ENCODE measurements at places on chromosomes 16 and 17.

- DNase-seq = no peak
Observed at GRCh38 chr17:77442976-77443747, 302.4 kb downstream of the SEC14L1 start.

DNA sequence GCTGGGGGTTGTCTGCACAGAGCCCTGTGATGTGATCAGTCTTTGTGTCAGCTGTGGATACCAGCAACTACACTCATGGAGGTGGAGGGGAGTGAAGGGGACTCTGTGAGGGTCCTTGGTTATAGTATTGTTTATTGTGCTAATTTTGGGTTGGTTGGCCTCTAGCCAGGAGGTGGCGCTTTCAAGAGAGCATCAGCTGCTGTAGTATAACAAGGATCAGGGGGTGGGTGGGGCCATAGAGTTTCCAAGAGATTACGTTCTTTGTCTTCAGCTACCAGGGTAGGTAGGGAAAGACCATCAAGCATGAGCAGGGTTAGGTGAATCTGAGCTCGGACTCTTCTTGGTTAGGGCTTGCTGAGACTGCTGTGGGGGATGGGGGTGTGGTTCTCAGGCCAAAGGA, 97.1 kb upstream of the HS3ST3A1 start:
- no peak for DNase-seq

DNA sequence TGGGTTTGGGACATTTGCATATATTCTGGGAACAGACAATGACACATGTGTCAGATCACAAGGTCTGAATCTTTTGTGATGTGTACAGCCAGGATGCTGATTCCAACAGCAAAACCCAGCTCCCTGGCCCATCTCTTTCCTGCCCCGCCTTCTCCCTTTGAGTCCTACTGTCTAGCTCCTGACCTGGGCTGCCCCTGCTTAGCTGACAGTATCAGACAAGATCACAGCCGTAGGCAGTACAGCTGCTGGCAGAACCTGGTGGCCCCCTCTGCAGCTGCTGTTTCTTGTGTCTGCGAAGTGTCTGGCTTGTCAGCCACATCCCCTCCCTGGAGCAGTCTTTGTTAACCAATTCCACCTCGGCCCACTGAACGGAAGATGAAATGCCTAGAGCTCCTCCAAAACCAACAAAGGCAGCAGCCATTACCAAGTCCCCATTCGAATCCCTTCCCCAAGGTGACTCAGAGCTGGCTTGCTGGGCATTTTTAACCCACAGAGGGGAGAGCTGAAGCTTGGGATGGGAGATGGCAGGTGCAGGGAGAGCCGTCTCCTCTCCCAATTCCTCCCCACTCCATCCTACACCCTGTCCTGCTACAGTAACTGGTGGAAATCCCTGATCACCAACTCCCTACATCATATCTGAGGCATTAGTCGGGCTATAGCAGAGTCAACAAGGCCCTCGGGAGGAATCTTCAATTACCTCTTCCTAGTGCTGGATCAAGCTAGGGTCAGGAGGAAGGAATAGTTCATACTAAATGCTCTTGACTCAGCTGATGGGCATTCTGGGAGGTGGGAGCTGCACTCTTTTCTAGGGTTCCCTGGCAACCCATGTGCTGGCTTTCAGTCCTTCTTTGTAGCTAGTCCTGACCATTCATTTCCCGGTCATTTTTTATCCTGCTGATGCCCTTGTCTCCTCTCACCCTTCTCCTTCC, 5.8 kb downstream of the PIPOX start:
- DNase-seq = no peak

- DNase-seq = no peak
Observed at GRCh38 chr16:57319646-57320045, 35.2 kb upstream of the PLLP start.

GRCh38 chr17:4407851-4408250, 25.9 kb upstream of the SPNS3 start:
- DNase-seq = no peak

DNA sequence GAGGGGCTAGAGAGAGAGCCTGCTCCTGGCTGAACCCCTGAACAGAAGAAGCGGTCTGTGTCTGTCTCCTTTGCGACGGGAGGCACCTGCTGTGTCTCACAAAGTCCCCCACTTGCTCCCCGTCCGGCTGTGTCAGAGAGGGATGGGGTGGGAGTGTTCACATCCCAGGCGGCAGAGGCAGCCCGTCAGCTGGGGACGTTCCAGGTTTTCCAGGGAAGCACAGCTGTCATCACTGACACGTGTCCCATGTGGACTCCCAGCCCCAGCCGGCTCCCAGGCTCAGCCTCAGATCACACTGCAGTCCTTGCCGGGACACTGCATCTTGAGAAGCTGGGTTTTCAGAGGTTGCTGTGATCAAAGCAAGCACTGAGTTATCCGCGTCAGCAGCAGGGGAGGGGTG, 1.6 kb downstream of the TELO2 start:
- no peak for DNase-seq

GRCh38 chr17:3961564-3962047, 2.6 kb downstream of the ATP2A3 start:
- DNase-seq = no peak

DNA sequence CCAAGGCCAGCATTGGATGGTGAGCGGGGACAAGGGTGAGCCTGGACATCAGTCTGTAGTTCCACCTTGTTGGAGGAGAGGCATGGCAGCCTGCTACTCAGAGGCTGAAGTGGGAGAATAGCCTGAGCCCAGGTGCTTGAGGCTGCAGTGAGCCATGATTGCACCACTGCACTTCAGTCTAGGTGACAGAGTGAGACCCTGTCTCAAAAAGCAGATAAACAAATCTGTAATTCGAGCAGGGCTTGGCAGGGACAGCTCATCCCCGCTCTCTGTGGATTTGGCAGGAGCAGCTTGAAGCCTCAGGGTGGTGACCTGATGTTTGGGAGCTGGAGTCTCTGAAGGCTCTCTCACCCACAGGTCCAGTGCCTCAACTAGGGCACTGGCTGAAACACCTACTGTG, 38.6 kb upstream of the ZCCHC14 start:
- DNase-seq = no peak

- peak; percentile 33 for DNase-seq
Observed at GRCh38 chr17:10295728-10296343, 77.0 kb downstream of the MYH13 start.

DNA sequence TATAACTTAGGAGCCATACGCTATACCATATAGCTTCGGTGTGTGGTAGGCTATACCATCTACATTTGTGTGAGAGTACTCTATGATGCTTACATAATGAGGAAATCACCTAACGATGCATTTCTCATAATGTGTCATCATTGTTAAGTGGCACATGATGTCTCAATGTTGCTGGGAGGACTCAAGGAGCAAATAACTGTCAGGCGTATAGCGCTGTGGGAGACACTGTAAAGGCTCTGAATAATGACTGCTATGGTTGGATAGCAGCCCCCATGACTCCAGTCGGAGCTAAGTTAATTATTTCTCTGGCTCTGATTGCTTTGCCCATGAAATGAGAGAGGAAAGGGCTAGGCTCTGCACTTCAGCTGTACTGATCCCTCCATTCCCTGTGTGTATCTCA, 197.2 kb downstream of the RGS9 start:
- DNase-seq = no peak

DNA sequence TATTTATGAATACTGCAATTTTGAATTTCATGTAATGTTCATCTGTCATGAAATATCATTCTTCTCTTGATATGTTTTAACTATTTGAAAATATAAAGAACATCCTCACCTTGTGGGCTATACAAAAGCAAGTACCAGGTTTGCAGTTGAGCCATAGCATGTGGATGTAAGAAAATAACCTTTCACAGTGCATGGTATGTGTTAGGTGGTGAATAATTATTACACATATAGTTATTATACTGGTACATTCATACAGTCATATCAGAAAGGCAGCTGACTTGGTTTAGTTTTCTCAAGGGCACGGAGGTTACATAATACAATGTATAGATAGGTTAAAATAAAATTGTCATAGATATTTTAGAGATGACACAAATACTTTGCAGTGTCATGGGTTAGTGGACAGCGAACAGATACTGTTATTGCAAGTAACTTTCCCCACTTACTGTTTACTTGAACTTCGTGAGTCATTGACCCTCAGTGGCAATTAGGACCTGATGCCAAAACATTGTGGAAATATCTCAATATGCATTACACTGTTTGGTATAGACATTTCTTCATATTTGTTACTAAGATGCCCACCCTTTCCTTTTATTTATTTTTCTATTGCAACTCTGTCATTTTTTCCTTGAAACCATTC, 445.4 kb upstream of the GOT2 start:
- no peak for DNase-seq

DNA sequence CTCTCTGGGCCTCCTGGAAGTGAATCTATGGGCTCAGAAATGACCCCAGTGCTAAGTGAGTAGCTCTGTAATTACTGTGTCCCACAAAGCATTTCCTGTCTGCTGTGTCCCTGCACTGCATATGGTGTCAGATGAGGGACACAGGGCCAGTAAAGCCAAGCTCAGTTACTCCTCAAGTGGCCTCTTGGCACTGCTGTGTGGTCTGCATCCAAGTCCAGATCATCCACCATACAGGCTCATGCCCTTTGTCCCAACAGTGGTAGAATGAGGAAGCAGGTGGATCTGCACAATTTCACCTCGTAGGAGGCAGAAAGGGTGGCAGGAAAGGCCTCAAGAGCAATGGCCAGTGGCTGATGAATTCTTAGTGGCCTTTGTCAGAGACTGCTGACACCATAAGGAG, 146.8 kb downstream of the SOX9 start:
- no peak for DNase-seq

- no peak for DNase-seq
Observed at GRCh38 chr17:79459846-79460245, 151.0 kb downstream of the RBFOX3 start.

- peak; percentile 18 for DNase-seq
Observed at GRCh38 chr16:80369138-80369958, 171.4 kb upstream of the DYNLRB2 start.

GRCh38 chr16:69315486-69316311, 4.5 kb downstream of the VPS4A start:
- DNase-seq = no peak

DNA sequence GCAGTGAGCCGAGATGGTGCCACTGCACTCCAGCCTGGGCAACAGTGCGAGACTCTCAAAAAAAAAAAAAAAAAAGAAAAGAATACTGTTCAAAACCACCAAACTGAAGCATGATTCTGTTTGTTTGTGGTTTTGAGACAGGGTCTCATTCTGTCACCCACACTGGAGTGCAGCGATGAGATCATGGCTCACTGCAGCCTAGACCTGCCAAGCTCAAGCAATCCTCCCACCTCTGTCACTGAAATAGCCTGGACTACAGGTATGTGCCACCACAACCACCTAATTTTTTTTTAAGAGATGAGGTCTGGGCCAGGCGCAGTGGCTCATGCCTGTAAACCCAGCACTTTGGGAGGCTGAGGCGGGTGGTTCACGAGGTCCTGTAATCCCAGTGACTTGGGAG, 4.3 kb downstream of the SUMO2 start:
- no peak for DNase-seq

GRCh38 chr17:35801583-35802224, 6.3 kb upstream of the MMP28 start:
- DNase-seq = no peak

- no peak for DNase-seq
Observed at GRCh38 chr17:76106703-76107102, 3.1 kb upstream of the EXOC7 start.

DNA sequence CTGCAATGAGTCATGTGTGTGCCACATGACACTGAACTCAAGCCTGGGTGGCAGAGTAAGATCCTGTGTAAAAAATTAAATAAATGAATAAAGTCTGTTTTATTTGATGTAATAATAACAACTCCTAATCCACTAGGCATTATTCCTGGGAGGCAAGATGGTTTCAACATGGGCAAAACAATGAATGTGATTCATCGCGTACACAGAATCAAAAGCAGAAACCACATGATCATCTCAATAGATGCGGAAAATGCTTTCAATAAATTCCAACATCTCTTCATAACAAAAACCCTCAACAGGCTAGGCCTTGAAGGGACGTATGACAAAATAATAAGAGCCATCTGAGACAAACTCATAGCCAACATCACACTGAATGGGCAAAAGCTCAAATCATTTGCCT, 195.4 kb downstream of the CDH11 start:
- no peak for DNase-seq

DNA sequence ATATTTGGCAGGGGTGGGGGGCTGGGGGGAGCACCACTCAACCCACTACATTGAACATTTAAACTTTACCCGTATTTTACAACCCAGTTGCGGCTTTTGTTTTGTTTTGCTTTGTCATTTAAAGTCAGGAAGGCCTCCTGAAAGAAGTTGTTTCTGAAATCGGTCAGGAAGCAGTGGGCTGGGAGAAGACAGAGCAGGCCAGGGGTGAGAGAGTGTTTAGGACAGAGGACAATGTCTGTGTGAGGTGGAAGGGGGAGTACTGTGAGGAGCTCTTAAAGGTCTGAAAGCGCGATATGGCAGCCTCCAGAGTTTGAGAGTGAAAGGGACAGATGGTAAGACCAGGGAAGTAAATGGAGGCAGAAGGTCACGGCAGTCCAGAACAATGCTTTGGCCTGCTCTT, 6.1 kb upstream of the WFIKKN2 start:
- no peak for DNase-seq

- no peak for DNase-seq
Observed at GRCh38 chr17:55694286-55694910, 28.3 kb downstream of the TMEM100 start.

GRCh38 chr17:55666806-55667205, 55.9 kb downstream of the TMEM100 start:
- no peak for DNase-seq

DNA sequence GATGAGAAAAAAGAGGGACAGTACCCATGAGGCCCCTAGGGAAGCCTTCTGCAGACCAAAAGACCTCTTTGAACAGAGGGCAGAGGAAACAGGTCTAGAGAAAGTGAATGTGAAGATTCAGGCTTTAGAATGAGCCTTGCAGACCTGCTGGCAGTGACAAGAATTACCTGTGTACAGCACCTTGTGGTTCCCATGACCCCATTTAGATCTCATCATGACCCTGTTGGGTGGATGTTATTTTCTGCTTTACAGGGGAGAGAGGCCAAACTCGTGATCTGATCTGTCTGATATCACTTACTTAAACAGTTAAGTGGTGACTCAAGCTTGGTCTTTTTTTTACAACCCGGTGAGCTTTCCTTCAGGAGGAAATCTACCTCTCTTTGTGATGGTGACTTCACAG, 81.9 kb downstream of the UTP18 start:
- no peak for DNase-seq

- DNase-seq = no peak
Observed at GRCh38 chr16:49463529-49463928, 89.9 kb downstream of the C16orf78 start.

DNA sequence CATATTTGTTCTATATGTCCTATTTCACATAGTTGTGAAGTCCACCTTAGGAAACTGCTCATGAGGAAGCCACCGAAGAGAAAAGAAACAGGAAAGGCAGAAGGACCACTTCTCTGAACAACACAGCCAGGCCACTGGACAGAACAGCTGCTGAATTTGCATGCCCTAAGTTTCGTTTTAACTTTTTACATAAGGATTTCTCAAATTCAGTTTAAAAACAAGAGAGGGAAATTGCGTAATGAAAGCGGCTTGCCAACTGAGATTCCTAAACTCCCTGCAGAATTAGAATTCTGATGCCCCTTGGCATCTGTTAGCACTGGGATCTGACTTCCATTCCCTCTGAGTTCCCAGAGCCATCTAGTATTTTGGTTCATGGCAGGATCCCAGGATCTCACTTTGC, 5.0 kb upstream of the CCL8 start:
- no peak for DNase-seq
